ENCODE measurements at places on chromosomes 16 and 17. TPM values are rescaled to one million over a fixed set of nuclear protein-coding genes. Genes with fewer than 3 reads are reported as not detected.

The HASPIN gene
- total RNA-seq: 1.4 TPM

The KARS1 gene
- 118 TPM for total RNA-seq

The KRT39 gene
- total RNA-seq: not detected

The SOX8 gene
- 0.08 TPM for total RNA-seq

The ZC3H7A gene
- 16.6 TPM for total RNA-seq

The RAMP2 gene
- 4.7 TPM for total RNA-seq

The XAF1 gene
- 19.7 TPM for total RNA-seq

The CMTM2 gene
- total RNA-seq: not detected

The LGALS9 gene
- total RNA-seq: 76.1 TPM

The KIF2B gene
- total RNA-seq: not detected

The IKZF3 gene
- total RNA-seq: 2.1 TPM

The CYLD gene
- 30.9 TPM for total RNA-seq

The TNS4 gene
- 60.8 TPM for total RNA-seq

The CIAPIN1 gene
- total RNA-seq: 35.3 TPM

The MT1F gene
- total RNA-seq: 4.2 TPM

The KRT31 gene
- not detected for total RNA-seq

The CLEC18B gene
- 4.1 TPM for total RNA-seq

The OSGIN1 gene
- total RNA-seq: 27.6 TPM

The CSH2 gene
- not detected for total RNA-seq

The WWP2 gene
- total RNA-seq: 29.1 TPM

The LLGL2 gene
- 101 TPM for total RNA-seq

The SCN4A gene
- 0.12 TPM for total RNA-seq

The PLLP gene
- total RNA-seq: 25.0 TPM

The MYL4 gene
- not detected for total RNA-seq

The BIRC5 gene
- 33.6 TPM for total RNA-seq

The HAGH gene
- total RNA-seq: 38.1 TPM

Measured in esophagus squamous epithelium (tissue), 5 donors.